ENCODE measurements at places on chromosomes 11 and 22. TPM values are rescaled to one million over a fixed set of nuclear protein-coding genes. Genes with fewer than 3 reads are reported as not detected.

GRCh38 chr11:110990311-110990710 lies 255.2 kb upstream of the POU2AF2 start:
- no peak for DNase-seq

DNA sequence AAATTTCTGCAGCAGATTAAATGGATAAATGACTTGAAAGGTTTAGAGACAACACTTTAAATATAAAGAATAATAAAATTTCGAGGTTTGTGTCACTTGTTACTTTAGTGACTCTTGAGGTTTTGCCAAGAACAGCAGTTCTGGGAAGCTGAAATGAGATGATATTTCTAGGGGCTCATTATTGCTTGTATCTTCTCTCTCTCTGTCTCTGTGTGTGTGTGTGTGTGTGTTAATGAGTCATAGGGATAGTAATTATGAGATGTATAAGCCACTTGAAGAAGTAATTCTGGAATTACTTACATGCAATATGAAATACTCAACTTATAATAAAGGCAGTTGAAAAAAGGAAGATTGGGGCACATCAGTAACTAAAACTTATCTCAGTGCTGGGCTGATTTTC lies 9.6 kb upstream of the OR10G7 start:
- no peak for DNase-seq

GRCh38 chr11:35541621-35542375 lies 16.4 kb upstream of the PAMR1 start:
- no peak for DNase-seq

HSPB2 gene
- total RNA-seq, result 2.1 TPM

RIMBP3B gene
- total RNA-seq, result 0.29 TPM

DNA sequence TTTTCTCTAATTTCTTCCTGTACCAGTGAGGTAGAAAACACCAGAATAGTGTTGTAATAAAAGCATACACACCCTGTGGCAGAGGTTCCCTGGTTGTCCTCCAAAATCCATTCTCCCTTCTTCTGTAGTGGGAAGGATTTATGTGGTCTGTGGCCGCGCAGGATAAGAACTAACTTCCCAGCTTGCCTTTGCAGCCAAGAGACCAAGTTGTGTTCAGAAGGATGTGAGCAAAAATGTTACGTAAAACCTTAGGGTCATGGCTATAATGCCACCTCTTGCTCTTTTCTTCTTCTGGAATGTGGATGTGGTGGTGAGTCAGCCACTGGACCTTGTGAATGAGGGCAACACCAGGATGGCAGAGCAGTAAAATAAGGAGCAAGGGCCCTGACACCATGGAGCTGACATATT lies 28.4 kb downstream of the CCDC90B start:
- DNase-seq, result peak; percentile 53

GRCh38 chr22:26367402-26368245 lies 61.4 kb upstream of the ASPHD2 start:
- DNase-seq, result peak; percentile 86

HORMAD2 gene
- total RNA-seq, result under 0.01 TPM

OR8D1 gene
- not detected for total RNA-seq

DNA sequence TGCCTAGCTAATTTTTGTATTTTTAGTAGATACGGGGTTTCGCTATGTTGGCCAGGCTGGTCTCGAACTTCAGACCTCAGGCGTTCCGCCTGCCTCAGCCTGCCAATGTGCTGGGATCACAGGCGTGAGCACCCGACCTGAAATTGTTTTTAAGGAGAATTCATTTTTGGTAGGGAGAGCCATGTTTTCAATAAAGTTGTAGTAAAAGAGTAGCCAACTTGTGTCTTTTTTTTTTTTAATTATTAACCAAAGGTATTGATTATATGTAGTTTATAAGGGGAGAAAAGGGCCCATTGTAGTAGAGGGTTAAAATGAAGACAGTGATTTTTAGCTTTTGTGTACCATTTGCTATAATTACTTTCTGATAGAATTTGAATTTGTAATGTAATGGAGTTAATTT lies 31.6 kb upstream of the HSD17B12 start:
- no peak for DNase-seq

DNA sequence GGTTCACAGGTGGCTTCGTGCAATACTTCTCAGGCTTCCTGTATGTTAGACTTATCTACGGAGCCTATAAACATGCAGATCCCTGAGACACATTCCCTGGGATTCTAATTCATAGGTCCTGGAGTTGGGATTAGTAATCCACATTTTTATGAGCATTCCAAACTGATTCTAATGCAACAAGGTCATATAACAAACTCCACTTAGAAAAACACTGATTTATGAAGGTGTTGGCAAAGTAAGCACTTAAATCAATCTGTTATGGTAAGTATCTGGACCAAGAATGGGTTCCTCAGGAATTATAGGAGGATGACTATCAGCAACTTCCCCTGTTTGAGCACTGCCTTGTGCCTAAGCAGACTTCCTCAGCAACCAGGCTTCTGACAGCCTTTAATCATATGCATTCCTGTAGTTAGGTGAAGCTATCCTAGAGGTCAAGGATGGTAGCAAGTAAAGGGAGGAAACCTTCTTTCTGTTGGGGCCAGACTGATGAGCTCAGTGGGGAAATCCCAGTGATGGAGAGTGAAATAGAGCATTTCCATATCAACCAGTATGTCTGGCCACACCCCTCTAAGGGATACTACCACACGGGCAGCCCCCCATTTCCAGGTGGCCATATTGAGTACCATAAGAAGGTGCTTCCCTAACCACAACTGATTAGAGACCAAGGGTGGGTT lies 89.6 kb downstream of the RASSF10 start:
- no peak for DNase-seq

RFPL3 gene
- not detected for total RNA-seq

GRCh38 chr22:28923826-28924732 lies 40.7 kb downstream of the ZNRF3 start:
- no peak for DNase-seq

DNA sequence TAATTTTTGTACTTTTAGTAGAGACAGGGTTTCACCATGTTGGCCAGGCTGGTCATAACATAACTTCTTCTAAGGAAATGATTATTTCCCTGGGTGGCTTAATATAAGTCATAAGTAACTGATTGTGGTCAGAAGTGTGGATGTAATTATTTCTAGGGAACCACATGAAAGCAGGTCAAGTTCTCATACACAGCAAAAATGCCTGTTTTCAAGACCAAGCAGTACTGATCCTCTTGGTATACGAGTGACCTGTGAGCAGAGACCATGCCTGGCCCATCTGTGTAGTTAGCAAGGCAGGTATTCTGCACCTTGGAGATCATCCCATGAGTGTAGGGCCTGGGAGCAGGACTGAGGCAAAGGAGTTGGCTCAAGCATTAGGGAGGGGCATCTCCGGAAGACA lies 32.5 kb upstream of the NUCB2 start:
- peak; percentile 8 for DNase-seq

GRCh38 chr11:67375320-67376055 lies 2.1 kb upstream of the CLCF1 start:
- peak; percentile 48 for DNase-seq

OR8B2 gene
- total RNA-seq, result not detected

GRCh38 chr11:87359401-87359800 lies 321.7 kb downstream of the TMEM135 start:
- DNase-seq, result no peak

ABTB2 gene
- 5.1 TPM for total RNA-seq

GRCh38 chr11:32526760-32527159 lies 56.9 kb upstream of the EIF3M start:
- no peak for DNase-seq

DNA sequence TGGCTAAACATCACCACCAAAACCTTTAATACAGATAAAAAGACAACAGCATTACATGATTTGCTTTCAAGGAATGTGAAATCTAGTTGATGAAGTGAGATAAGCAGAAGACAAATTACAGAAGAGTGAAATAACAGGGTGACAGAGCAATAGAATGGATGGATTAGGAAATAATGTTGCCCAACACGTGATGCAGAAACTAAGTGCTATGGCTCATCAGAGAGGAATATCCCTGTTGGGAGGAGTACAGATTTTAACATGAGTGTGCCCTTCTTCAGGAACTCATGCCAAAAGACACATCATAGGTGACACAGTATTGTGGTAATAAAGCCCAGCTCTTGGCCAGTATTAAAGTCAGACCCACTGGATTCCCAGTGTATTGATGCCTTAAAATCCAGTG lies 176.6 kb upstream of the RAG2 start:
- no peak for DNase-seq

GAS2L1 gene
- 13.0 TPM for total RNA-seq

DNA sequence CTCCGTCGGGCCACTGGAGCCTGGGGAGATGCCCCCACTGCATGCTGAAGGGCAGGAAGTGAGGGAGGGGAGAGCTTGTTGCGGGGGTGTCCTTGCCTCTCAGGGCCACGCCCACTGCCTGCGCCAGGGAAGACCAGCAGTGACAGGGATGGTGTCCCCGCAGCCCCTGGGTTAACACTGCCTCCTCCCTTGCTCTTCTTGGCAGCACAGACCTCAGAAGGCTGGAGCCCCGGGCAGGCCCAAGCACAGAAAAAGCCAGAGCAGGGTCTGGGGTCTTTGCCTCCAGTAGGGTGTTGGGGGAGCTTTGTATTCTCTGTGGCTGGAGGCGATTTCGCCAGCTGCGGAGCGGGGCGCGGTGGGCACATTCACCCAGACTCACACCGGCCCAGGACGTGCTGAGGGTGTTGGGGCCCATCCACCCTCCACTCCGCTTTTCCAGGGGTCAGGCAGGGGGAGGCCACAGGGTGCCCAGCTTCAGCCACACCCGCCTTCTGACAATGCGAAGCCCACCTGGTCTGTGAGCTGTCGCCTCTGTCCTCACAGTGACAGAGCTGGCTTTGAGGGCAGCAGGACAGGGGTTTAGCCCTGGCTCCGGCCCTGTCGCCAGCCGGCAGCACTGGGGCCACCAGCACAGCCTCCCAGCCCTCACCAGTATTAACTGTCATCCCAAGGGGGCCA lies 83.7 kb downstream of the CDKN1C start:
- peak; percentile 73 for DNase-seq

CCDC188 gene
- total RNA-seq, result 0.36 TPM

Data from osteoblast (primary cell).